ENCODE measurements at places on chromosomes 11 and 22.

DNA sequence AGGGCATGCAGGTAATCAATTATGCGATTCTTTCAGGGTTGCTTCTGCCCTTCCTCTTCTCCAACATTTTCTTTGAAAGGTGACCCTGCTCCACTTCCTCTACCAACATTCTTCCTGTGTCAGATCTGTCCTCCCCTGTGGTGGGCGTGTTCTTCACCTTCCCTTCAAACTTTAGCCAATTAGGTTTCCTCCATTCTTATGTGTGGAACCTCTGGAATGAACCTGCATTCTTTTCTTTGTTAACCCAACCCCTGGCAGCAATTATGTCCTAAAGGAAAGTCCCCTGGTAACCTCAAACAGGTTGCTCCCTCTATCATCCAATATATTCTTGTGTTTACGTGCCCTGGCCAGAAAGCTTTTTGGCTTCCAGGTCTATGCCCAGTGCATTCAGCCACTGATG lies 22.4 kb downstream of the KIRREL3 start:
- no peak for DNase-seq

GRCh38 chr11:124670732-124671131 lies 2.8 kb downstream of the SIAE start:
- DNase-seq, result no peak

GRCh38 chr11:124222407-124222806 lies 18.5 kb upstream of the OR8G1 start:
- DNase-seq, result no peak

GRCh38 chr22:19197997-19198865 lies 19.7 kb upstream of the SLC25A1 start:
- no peak for DNase-seq
